ENCODE measurements at places on chromosomes 2 and 18.

- no peak for DNase-seq
Measured at GRCh38 chr2:199115169-199115568, 342.6 kb downstream of the SATB2 start.

GRCh38 chr2:154484338-154485099 is 214.0 kb upstream of the KCNJ3 start:
- DNase-seq = no peak

DNA sequence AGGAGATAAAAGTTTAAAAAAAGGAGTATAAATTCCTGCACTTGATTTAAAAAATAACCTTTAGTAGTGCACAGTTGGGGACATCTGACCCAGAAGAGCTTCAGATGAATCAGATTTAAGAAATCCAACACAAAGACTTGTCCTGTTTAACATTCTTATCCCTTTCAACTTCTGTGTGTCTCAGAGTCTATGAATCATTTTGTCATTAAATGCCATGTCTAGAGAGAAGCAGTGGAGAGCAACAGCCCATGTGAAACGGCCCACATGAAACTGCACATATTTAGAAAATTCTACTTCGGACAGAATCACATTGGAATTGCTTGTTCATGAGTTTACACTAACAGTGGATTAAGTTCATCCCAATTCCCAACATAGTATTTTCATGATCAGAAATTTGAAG is 278.6 kb downstream of the SLC8A1 start:
- no peak for DNase-seq

- DNase-seq = no peak
Measured at GRCh38 chr18:70135604-70136003, 69.9 kb downstream of the RTTN start.

DNA sequence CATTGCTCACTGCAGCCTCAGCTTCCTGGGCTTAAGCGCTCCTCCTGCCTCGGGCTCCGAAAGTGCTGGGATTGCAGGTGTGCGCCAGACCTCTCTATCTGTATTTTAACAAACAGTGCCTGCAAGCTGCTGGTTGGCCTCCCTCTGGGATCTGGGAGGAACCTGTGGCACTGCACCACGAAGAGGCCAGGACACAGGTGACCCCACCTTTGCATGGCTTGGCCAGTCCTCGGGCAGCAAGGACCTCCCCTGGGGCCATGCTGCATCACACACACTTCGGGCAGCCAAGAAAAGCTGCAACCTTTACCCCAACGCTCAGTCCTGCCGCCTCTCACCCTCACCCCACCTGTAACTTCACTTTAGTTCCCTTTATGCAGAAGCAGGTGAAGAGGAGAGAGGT is 70.0 kb downstream of the PXDN start:
- no peak for DNase-seq
